ENCODE measurements at places on chromosomes 2 and 18. TPM values are rescaled to one million over a fixed set of nuclear protein-coding genes. Genes with fewer than 3 reads are reported as not detected.

OXER1 gene
- total RNA-seq: 0.74 TPM

RPRM gene
- not detected for total RNA-seq

TSGA10 gene
- total RNA-seq: 4.7 TPM

LOXHD1 gene
- 0.74 TPM for total RNA-seq

TUBA3E gene
- total RNA-seq: 60.2 TPM

TTN gene
- 3,610 TPM for total RNA-seq

HOXD1 gene
- total RNA-seq: not detected

CCDC141 gene
- 139 TPM for total RNA-seq

CDH20 gene
- not detected for total RNA-seq

DNA sequence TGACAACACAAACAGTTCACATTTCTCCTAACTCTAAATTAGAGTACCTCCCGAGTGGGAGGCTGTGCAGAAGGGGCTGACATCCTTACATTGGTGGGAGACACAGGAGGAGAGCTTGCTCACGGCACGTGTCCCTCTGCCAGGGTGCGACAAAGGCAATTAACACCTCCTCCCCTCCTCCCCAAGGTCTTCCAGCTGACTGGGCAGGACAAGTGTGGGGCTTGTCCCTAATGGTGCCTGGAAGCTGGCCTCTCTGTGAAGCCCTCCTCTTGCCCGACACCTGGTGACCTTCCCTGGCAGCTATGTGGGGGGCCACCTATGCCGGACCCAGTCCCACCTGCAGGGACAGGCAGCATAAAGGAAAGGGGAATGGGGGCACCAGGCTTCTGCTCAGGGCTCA is 57.0 kb downstream of the FAM168B start:
- DNase-seq: no peak

DNA sequence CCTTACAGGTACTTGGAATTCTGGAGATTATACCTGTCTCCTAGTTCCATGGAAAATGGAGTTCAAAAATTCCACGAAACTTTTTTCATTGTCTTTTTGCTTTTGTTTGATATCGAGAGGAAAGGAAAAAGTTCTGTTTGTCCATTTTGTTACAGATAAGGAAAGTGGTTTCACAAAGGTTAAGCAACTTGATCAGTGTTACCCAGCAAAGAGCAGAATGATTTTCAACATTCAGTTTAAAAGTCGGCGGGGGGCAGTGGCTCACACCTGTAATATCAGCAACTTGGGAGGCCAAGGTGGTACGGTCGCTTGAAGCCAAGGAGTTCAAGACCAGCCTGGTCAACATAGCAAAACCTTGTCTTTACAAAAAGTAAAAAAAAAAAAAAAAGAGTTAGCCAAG is 118.8 kb downstream of the LDLRAD4 start:
- DNase-seq: no peak

DNA sequence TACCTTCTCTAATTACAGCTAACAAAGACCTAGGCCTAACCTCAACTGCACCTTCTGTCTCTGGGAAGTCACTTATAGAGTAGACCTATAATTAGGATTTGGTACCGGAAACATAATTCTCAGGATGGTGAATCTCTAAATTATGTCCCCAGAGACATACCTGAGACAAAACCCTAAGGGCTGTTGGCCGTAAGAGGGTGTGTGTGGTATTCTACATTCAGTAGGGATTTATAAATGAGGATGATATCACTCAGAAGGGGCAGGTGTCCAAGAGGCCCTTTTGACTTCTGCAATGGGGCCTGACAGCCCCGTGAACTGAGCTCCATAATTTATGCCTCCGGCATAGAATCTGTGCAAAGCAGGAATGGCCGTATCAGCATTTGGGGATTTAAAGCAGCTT is 13.5 kb upstream of the DARS1 start:
- DNase-seq: no peak

GRCh38 chr18:56639104-56639381 is 651 bp upstream of the TXNL1 start:
- no peak for DNase-seq

DNA sequence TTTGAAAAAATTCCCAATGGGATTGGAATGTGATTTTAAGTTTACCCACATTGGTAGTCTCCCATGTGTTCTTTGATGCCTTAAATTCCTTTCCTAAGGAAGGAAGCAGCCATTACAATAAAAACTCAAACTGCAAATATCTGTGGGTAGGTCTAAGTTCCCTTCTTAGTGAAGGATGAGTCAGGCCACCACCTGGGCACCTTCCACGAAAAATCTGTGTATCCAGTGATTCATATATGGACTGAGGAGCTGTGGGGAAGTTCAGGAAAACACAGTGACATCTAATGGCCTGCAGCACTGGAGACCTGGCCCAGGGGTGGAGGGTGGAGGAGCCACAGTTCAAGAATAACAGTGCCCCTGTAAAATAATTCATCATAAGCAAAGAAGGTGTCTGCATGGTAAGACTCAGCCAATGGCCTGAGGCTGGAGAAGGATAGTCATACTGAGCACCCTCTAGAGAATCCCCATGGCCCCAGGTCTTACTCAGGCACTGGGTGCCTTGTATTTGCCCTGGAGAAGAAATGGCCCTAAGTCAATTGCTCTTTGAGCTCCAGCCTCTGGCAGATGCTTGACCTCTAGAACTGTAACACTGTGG is 248.6 kb downstream of the SP3 start:
- DNase-seq: no peak

DNA sequence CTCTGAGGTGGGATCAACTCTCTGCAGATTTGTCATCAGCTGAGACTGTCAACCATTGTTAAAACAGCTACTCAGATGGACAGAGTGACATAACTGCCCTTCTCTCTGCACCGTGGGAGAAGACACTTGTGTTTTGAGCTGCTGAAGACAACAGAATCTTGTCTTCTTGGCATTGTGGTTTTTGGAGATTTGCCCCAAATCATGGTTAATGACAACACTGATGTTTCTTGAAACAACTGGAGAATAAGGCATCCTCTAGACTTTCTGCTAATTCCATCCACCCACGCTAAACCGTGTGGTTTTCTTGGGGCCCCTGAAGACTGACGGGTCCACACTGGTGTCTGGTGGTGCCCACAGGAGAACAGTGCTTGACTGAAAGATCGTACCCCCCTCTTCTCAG is 39.5 kb downstream of the SH3BP4 start:
- DNase-seq: no peak

DNA sequence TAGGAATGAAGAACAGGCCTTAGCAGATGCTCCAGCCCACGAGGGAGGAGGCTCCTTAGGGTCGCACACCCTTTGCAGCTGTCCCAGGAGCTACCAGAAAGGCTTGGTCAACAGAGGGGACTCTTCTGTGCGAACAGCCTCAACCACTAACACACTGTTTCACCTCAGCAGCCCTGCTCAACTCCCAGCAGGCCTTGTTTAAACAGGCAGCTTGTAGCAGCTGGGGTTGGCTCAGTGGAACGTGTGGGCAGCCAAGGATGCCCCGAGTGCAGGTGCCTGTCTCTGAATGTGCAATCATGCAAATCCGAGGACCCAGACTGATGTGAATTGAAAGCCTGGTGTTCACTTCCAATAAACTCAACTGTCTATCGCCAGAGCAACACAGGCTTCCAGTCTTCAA is 88.7 kb upstream of the CXCR4 start:
- DNase-seq: no peak

GRCh38 chr2:152175012-152175367 is 573 bp downstream of the STAM2 start:
- no peak for DNase-seq

DNA sequence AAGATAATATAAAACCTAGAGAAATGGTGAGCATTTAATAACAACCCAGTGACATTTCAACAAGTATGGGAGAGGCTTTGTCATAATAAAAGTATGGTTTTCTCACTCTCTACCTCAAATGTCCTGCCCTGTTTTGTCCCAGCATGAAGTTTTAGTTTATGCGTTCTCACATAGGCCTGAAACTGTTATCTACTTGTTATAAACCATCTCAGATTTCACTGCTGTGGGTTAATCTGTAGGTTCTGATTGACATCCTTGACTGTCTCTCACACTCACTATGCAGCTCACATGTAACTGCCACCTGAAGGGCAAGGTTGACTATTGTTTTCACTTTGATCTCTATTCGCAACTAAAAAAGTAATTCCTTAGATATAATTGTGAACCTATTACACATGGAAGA is 44.9 kb downstream of the ZEB2 start:
- no peak for DNase-seq

GRCh38 chr18:79775441-79776221 is 22.1 kb upstream of the KCNG2 start:
- no peak for DNase-seq

DNA sequence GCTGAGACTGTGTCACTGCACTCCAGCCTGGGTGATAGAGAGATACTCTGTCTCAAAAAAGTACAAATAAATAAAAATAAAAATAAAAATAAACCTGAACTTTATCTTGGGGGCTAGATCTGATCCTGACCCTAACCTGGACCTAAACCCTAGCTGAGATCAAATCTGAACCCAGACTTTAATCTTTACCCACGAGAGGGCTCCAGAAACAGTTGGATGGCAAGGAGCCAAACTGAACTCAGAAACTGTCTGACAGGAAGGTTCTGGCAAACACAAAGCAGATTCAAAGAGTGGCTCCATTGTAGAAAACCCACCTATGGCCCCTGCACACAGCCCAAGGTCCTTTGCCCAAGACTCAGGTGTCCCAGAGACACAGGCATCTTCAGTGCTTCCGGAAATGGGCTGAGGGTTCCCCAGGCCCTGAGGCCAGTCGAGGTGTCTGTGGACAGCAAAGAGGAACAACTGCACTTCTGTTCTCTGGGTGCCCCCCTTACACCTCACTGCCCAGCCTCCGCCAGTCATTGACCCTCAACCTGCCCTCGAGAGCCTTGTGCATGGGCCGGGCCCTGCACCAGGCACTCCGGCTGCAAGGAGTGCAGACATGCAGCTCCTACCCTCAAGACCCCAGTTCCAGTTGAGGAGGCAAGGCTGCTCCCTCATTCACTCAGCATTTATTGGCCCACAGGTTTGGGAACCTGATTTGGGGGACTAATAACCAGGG is 95.2 kb downstream of the TFCP2L1 start:
- no peak for DNase-seq

GRCh38 chr2:127950264-127950663 is 64.5 kb upstream of the AMMECR1L start:
- no peak for DNase-seq

DNA sequence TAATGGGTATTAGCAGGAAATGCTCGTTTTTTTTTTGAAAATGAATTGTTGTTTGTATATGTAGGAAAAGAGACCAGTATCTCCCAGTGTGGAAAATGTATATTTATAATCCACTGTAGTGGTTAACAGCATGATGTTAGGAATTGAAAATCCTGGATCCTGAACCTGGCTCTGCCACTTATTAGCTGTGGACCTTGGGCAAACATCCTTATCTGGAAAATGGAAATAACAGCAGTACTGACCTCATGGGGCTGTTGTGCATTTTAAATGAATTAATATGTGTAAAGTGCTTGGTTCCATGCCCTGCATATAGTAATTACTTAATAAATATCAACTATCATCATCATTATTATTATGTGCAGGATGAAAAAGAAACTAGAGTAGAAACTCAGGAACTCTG is 251.3 kb downstream of the CDCA7 start:
- no peak for DNase-seq

DNA sequence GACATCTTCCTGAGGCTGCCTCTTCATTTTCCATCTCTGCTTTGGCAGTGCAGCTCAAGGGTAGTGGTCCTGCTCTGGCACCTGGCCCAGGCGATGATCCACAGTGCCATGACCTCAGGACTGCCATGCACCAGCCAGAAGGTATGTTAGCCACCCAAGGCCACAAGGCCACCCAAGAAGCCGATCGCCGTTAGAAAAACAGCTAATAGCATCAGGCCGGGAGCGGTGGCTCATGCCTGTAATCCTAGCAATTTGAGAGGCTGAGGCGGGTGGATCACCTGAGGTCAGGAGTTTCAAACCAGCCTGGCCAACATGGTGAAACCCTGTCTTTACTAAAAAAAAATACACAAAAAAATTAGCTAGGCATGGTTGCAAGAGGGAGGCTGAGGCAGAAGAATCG is 28.4 kb upstream of the UGGT1 start:
- DNase-seq: no peak

DNA sequence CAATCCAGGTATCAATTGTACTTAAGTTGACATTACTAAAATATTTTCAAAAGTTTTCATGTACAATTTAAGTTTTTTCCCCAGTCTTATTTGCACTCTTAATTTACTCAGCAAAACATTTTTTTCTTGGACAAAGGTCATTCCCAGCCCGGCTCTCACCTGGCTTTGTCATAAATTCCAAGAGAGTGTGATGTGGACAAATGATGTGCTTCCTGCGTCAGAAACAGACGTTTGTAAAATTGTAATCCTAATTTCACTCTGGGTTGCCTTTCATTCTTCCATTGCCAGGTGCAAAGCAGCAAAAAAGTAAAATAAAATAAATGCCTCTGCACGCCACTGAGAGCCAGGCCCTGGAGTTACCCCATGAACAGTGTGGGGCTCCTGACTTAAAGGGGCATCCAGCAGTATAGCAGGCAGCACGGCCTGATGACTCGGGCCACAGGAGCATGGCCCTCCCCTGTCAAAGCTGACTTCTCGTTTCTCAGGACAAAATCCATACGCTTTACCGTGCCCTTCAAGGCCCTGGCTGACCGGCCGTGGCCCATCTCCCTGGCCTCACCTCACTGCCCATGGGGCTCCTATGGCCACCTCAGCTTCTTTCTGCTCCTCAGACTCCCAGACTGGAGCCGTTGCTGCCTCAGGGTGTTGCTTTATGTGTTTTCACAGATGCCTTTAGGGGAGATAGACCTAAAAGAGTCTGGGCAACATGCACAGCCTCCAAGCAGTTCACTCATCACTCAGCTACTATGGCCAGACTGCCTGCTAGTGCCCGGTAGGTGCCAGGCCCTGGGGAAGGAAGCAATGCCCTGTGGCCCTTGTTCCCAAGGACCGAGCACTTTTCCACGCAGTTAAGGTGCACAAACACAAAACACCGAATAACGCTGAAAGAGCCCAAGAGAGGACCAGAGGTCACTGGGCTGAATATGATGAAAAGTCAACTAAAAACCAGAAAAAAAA is 7.6 kb upstream of the TMEM185B start:
- DNase-seq: peak; percentile 19

DNA sequence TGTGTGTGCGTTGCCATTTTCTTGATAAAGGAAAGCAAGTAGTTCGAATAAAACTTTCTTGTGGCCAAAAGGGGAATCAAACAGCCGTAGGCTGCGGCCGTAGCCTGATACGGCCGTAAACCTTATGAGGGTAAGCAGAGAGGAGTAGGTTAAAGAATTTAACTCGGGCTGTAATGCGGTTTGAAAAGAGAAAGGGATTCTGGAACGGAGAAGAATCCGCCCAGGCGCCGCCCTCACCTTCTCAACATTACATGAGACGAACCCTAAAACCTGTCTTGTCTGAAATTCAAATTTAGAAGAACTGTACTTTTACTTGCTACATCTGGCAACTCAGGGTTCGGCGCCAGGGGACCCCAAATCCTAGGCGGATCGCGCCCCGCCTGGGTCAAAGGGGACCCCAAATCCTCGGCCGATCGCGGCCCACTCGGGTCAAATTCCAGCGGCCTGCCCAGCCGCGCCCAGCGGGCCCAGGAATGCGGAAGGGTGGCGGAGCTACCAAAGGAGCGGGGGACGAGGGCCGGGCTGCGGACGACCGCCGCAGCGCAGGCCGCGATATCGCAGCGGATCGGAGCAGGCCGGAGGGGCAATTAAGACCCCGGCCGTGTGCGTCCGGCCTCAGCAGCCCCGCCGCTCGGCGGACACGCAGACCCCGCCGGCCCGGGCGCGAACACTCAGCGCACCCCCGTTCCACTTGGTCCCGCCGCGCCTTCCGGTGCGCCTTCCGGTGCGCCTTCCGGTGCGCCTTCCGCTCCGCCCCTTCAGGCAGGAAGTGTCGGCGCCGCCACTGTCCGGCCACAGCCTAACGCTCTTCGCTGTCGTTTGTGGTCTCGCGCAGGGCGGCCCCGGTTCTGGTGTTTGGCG is at the start of gene MYL12B:
Gene MYL12B, plus strand, starts transcription at position 761 of the 861 bp plus-strand sequence. CDS start 10,766 bp downstream, outside the sequence.
- DNase-seq: peak; percentile 91

Data from left ventricle myocardium superior (tissue), 1 donor.